ENCODE measurements at places on chromosomes 1 and 21.

DNA sequence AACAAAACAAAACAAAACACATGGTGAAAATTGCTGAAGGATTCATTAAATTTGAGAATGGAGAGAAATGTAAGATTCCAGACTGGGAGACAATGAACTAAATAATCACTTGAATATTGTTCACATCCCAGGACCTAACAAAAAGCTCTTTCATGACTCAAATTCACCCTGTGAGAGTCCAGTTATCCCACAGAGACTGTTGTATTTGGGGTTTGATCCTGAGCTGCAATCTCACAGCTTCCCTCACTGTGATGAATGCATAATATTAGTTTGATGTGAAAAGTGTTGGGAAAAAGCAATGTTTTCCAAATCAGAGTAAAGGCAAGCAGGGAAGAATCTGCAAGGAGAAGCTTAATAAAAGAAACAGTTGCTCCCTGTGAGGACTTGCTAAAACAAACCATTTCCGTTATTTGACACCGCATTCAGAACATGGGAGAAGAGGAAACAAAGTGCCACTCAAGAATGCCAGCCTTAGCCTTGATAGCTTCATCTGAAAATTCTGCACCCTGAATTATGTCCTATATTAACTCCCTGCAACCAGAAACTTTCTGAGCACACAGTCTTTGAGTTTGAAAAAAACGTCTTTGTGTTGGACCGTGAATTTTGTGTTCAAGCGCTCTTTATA, 208.8 kb downstream of the DAB1 start:
- DNase-seq: no peak

GRCh38 chr21:17343055-17343454, 169.8 kb upstream of the CXADR start:
- no peak for DNase-seq

- no peak for DNase-seq
These were observed 108.8 kb upstream of the ZP4 start for GRCh38 chr1:237999426-238000052.

DNA sequence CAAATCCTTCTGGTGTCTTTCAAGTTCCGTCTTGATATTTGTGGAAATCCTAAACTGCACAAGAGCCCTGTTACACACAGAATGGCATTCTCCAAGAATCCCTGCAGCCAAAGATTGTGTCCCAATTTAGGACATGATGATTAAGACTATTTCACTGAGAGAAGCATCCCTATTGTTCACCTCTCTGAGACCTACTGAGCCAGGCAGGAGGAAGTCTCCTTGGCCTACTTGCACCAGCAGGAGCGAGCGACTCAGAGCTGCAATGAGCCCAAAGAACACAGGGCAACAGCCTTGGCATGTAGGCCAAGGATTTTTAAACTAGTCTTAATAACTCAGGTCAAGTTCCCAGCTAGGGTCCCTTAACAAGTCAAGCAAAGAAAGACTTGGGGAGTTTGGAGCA, 79.4 kb upstream of the RUNX1 start:
- no peak for DNase-seq

DNA sequence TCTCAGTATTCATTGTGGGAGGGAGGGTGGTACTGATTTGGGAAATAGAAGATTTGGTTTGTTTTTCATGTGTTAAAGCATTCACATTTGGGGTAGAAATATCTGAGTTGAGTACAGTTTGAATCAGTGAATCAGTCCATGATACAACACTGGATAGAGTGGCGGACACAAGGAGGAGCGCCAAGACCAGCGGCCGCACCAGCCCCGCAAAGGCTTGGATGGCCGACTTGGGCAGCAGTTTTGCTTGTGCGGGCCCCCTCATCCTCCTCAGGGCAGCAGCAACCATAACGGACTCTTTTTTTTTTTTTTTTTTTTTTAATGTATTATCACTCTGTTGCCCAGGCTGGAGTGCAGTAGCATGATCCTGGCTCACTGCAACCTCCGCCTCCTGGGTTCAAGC, 20.0 kb upstream of the CDC14A start:
- DNase-seq: no peak

DNA sequence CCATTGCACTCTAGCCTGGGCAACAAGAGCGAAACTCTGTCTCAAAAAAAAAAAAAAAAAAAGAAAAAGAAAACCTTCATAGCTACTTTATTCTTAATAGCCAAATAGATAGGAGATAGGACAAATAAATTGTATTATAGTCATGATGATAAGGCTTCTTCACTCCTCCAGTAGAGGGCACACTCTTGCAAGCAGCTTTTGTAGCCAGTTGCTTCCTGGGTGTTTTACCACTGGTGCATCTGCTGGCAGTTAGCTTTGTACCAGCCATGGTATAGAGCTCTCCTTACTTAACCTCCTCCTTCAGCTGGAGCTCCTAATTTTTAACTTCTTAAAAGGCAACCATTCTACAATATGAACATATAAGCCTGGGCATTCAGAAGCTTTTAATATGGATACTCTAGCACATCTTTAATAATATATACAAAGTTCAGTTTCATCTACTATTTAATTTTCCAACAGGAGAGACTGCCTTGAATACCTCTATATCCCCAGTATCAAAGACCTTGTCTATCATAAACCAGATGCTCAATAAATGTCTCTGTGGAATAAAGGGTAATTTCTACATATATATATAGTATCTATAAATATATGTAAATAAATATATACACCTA, 35.8 kb downstream of the EVI5 start:
- no peak for DNase-seq

GRCh38 chr1:30855686-30856259, 52.8 kb downstream of the SDC3 start:
- no peak for DNase-seq

DNA sequence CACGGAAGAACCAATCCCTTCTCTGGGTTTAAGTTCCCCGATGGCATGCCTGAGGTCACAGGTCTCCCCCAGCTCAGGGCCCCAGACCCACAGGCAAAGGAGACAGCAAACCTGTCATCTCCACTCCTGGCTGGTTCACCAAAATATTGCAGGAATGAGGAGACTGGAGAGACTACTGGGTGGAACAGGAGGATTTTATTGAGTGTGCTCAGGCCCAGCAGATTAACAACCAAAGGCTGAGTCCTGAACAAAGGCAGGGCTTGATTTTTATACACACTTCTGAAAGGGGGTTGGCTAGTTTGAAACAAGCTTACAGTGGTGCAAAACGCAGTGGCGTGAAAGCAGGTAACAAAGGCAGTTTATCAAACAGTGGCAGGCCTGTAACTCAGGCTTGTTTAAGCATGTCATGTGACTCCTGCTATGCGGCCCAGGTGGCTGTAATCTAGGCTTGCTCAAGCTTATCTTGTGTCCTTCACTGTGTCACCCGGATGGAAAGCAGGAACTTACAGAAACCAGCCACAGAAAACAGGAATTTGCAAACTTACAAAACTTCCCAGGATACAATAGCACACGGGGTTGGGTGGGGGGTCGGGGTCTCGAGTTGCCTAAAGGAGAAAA, 27.4 kb upstream of the KCNJ15 start:
- DNase-seq: no peak

DNA sequence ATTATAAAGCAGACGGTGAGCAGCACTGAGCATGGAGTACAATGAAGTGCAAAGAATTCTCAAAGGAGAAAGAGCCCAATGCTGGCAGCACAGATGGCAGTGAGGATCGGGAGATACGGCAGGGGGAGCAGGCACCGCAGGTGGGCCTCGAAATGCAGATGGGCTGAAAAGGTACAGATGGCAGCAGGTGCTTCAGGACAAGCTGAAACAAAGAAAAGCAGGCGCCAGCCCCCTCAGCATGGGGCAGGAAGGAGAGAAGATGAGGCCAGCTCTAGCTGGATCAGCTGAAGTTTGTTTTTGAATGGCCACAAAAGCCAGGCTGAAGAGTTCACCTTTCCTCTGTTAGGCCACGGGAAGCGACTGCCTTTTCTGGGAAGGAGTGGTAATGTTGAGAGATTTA, 7.7 kb downstream of the CFAP298 start:
- no peak for DNase-seq

DNA sequence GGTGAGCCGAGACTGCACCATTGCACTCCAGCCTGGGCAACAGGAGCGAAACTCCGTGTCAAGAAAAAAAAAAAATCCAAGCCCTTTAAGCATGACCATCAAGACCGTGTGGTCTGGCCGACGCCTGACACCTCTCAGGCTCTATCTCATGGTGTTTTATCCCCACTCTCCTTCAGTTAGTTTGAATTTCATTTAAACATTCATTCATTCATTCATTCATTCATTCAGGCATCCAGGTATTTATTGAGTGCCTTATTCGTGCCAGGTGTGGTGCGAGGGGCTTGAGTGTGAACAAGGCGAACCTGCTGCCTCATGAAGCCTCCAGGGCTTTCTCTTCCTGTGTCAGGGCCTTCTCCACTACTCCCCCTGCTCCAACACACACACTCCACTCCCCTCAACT, 22.6 kb upstream of the OPRD1 start:
- DNase-seq: no peak

DNA sequence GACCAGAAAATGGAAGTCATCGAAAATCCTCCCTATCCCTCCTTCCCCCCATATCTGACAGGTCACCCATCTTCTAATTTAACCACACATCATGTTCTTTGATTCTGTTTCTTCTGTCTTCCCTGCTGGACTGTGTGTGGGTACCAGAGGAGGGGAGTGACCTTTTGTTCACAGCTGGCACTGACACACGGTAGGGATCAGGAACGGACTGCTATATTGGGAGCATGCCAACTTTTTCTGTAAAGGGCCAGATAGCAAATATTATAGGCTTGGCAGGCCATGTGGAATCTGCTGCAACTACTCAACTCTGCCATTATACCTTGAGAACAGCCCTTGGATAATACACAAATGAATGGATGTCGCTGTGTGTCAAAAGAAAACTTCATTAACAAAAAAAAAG, 7.5 kb upstream of the TOMM20 start:
- no peak for DNase-seq

- no peak for DNase-seq
These were observed 41.5 kb downstream of the LHX9 start for GRCh38 chr1:197958438-197959305.

DNA sequence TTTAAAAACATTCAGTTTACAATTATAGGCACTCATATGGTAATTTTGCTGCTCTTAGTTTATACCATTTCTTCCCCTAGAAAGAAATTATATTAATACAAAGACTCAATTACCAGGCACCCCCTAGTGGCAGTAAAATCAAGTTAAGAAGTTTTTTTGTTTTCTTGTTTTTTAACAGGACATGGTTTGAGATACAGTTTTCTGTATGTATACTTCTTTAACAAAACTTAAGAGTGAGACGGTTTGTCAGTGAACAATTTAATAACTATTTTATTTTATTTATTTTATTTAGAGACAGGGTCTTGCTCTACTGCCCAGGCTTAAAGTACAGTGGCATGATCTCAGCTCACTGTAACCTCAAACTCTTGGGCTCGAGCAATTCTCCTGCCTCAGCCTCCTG, 224.6 kb downstream of the FAF1 start:
- DNase-seq: no peak

GRCh38 chr1:68083686-68084085, 33.3 kb upstream of the DIRAS3 start:
- DNase-seq: no peak

DNA sequence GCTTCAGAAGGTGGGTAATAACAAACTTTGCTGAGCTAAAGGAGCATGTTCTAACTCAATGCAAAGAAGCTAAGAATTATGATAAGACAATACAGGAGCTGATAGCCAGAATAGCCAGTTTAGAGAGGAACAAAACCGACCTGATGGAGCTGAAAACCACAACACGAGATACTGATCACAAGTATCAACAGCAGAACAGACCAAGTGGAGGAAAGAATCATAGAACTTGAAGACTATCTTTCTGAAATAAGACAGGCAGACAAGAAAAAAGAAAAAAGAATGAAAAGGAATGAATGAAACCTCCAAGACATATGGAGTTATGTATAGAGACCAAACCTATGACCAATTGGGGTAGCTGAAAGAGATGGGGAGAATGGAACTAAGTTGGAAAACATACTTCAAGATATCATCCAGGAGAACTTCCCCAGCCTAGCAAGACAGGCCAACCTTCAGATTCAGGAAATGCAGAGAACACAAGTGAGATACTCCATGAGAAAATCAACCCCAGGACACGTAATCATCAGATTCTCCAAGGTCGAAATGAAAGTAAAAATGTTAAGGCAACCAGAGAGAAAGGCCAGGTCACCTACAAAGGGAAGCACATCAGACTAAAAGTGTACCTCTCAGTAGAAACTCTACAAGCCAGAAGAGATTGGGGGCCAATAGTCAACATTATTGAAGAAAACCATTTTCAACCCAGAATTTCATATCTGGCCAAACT, 20.5 kb downstream of the CD84 start:
- no peak for DNase-seq

- no peak for DNase-seq
These were observed 224.1 kb downstream of the GPR52 start for GRCh38 chr1:174671826-174672225.

GRCh38 chr1:43227143-43227764, 42.5 kb upstream of the TMEM125 start:
- DNase-seq: peak; percentile 74

- no peak for DNase-seq
These were observed 206.9 kb downstream of the MATN1 start for GRCh38 chr1:30516485-30516858.

GRCh38 chr1:33599516-33600115, 127.2 kb downstream of the ZSCAN20 start:
- DNase-seq: no peak

- no peak for DNase-seq
These were observed 41.3 kb upstream of the CR2 start for GRCh38 chr1:207412845-207413244.

DNA sequence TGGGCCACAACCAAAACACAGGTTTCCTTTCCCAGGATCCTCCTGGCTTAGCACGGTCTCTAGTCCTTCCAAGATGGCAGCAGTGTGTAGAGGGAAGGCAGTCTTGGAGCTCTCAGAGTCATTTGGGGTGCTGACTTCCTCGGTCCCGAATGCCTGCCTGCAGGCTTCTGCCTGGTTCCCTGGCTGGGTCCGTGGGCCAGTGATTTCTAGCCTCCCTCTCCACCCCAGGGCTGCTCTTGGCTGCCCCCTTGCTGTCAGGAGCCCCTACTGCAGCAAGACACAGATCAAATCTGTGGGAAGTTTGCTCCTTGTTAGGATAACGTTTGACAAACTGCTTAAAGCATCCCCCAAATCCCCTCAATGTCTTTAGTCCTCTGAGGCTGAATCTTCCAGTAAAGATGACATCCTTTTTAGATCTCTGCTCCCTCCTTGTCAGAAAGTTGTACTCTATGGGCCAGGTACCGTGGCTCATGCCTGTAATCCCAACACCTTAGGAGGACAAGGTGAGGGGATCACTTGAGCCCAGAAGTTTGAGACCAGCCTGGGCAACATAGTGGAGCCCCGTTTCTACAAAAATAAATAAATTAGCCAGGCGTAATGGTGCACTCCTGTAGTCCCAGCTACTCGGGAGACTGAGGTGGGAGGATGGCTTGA, 272.5 kb downstream of the RRAGC start:
- peak; percentile 22 for DNase-seq
